ENCODE measurements at places on chromosomes 12 and 14.

DNA sequence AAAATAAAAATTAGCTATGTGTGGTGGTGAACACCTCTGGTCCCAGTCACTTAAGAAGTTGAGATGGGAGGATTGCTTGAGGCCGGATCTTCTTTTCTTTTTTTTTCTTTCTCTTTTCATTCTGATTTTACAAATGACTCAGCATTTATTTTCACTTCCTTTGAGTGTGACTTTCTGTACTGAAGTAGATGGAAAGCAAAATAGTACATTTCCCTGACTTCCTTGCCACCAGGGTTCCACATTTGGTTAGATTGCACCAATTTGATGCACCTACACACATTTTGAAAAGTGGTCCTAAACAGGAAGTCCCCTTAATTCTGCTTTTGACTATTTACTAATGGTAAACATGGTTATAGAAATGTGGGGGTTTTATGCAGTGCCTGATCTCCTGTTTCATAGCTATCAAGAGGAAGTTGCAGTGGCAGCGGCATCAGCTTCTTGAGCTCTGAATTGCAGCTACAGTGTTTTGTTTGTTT, 13.0 kb upstream of the LEMD3 start:
- no peak for DNase-seq

GRCh38 chr14:53517270-53517960, 364.3 kb upstream of the DDHD1 start:
- DNase-seq, result no peak

DNA sequence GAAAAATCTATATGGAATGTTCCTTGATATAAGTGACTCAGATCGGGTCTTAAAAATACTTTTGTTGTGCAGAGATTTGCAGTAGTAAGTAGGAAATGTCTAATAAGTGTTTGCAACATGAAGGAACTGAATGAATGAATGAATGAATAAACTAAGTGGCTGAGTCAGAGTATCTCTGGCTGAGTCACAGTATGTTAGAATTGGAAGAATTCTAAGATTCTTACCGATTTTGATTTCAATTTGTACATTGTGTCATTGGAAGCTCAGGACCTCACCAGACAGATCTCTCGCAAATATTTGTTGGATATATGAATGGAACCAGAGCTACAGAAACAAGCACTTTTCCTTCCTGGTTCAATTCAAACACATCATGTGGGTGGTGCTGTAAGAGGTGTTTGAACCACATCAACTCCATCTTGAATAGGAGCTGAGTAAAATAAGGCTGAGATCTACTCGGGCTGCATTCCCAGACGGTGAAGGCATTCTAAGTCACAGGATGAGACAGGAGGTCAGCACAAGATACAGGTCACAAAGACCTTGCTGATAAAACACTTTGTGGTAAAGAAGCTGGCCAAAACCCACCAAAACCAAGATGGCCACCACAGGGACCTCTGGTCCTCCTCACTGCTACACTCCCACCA, 123.9 kb upstream of the FOXN3 start:
- no peak for DNase-seq

DNA sequence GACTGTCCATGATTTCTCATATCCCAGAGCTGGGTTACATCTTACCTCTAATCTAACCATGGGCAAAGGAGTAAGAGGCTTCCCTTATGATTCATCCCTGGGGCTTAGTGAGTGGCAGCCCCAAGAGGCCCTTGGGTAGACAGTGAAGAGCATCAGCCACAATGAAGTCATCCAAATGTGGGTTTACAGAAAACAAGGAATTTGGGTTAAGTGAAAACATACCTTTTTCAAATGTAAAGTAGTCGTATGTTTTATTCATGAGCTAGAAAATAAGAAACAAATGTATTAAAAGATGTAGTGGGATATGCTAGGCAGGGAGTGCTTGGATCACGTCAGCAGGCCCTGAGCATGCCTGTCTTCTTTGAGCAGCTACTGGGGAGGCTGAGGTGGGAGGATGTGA, 54.0 kb upstream of the ELK3 start:
- DNase-seq, result no peak

GRCh38 chr12:112023759-112024396, 10.7 kb downstream of the ERP29 start:
- DNase-seq, result no peak

- no peak for DNase-seq
Observed at GRCh38 chr14:69695322-69696203, 71.4 kb upstream of the SRSF5 start.

- DNase-seq, result peak; percentile 54
Observed at GRCh38 chr14:28142400-28143015, 624.1 kb upstream of the FOXG1 start.

DNA sequence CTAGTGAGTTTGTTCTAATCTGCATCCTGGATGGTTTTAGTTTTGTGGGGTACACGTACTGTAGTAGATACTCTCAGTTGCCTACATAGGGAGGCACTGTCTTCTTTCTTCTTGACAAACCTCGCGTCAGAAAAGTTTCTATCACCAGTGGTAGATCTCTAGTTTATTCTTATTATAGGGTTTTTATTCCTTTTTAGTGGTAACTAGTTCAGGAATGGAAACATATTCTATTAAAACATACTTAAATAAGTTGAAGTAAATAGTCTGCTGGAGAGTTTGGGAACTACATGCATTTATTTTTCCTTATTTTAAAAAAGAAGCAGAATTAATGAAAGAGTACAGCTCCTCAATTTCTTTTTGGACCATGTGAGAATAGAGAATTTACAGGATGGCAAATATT, 33.6 kb upstream of the OR9K2 start:
- DNase-seq, result no peak
